ENCODE measurements at places on chromosomes 16 and 17. TPM values are rescaled to one million over a fixed set of nuclear protein-coding genes. Genes with fewer than 3 reads are reported as not detected.

GAST gene
- not detected for total RNA-seq

PGAP6 gene
- 55.4 TPM for total RNA-seq

BCKDK gene
- total RNA-seq: 58.5 TPM

OR3A3 gene
- total RNA-seq: not detected

ARL4D gene
- 21.0 TPM for total RNA-seq

DNA sequence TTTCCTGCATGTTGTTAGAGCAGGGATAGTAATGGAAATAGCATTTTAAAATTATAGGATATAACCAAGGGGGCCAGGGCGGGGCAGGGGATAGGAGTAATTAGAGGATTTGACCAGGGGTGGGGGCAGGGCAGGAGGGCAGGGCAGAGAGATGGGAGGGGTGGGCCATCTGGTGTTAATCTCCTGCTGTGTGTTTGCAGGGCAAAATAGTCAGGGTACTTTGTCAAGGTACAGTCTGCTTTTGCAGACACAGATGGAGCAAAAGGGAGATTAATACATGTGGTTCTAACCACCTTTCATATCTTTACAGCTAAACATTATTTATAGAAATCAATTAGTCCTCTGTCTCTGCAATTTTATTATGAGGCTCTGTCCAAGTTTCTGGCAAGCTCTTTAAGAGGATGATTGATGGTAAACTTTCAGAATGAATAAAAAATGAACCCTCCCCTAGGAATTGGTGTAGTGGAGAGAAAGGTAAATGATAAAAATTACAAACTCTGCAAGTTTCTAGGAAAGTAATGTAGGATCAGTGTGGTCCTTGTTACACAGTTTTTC is 6.6 kb downstream of the ANKFN1 start:
- DNase-seq: no peak
- no peak overlapping the region for H3K27ac ChIP-seq

GRCh38 chr16:12059216-12059769 is 82.8 kb downstream of the SNX29 start:
- H3K36me3 ChIP-seq: no peaks in the 10 kb centered on the region
- peak overlapping the region; percentile 27 for H3K27ac ChIP-seq
- DNase-seq: no peak
- no peaks in the 10 kb centered on the region for H3K27me3 ChIP-seq

- no peaks in the 10 kb centered on the region for H3K27me3 ChIP-seq
- peak overlapping the region; percentile 94 for H3K4me3 ChIP-seq
- peaks cover 12% of the 10 kb centered on the region for H3K4me1 ChIP-seq
- no peak for DNase-seq
- no peak overlapping the region for H3K27ac ChIP-seq
These were observed 743 bp upstream of the ARMC7 start for GRCh38 chr17:75109046-75109406.

DNA sequence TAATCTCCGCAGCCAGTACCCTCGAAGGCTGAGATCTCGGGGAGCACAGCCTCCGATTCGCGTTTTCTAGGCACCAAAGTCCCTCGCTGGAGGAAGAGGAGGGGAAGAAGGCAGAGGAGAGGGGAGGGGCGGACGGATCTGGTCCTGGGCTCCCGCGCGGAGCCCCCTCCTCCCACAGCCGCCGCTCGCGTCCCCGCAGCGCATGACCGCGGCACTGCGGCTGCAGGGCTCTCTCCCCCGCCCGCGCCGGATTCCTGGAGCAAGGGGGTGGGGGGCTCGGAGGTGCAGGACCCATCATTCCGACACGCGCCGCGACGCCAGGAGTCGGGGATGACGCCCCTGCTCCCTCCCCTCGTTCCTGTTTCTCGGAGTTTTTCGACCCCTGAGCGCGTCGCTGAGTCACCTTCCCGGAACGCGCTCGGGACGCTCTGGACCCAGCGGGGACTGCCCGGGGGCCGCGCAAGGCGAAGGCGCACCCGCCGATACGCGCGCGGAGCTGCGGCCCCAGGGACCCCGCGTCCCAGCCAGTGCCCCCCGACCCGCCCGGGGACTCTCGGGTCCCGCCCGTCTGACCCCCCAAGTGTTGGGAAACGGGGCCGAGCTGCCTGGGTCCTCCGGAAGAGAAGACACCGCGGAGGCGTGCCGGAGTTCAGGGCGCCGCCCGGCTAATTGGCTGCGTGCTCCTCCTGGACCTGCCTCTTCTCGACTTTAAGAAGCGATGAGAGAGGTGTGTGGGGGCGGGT is 1.4 kb upstream of the SPHK1 start:
- peak overlapping the region; percentile 80 for H3K4me3 ChIP-seq
- no peaks in the 10 kb centered on the region for H3K36me3 ChIP-seq
- H3K27me3 ChIP-seq: no peaks in the 10 kb centered on the region
- H3K4me1 ChIP-seq: peaks cover 13% of the 10 kb centered on the region
- DNase-seq: no peak

DNA sequence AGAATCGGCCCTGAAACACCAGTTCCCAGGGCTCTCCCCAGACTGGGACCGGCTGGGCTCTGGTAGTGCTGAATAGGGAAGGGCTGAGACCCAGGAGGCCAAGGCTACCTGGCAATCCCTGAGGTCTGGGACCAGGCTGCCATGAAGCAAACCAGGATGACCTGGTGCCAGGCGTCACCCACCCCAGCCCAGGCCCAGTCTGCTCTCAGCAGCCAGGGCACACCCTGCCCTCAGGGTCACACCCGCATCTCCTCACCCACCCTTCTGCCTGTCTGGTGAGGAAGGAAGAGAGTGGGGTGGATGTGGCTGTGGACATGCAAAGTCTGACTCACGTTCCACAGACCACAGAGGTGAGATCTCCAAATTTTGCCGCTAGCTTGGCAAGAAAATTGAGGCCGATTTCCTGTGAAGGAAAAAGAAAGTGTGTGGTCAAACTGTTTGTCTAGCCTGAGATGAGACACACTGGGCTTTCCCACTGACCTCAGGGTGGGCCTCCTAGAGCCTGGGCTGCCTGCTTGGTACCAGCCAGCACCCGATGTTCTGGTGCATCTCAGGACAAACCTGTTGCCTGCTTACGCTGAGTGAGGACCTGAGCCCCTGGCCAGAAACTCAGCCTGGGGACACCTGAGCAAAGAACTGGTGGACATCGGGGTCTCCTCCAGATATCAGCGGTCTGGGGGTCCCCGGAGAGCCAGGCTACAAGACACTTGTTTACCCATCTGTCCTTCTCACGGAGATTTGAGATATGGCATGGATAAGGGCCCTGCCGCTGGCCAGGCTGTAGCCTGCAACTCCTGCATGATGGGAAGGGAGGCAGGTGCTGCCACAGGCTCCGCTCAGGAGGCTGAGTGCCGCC is 6.3 kb upstream of the RAB37 start:
- no peak for DNase-seq
- H3K27ac ChIP-seq: no peak overlapping the region
- no peaks in the 10 kb centered on the region for H3K36me3 ChIP-seq
- no peaks in the 10 kb centered on the region for H3K4me1 ChIP-seq

DNA sequence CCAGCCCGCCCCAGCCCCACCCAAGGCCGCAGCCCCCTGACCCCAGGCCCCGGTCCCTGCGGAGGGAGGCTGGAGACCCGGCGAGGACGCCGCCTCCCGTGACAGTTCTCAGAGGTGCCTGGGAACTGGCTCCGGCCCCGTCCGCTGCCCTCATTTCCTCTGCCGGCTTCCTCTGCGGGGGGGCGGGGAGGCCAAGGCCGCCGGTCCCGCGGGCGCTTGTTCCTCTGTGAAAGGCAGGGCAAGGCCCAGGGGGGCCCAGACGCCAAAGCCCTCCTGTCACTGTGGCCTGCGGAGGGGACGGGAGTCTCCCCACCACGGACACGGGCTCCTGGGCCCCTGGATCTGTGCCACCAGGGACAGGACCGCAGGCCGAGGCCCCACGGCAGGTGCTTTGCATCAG is 5.0 kb upstream of the PVALEF start:
- no peak for DNase-seq
- peaks cover 6% of the 10 kb centered on the region for H3K4me1 ChIP-seq
- H3K27ac ChIP-seq: no peak overlapping the region
- H3K36me3 ChIP-seq: no peaks in the 10 kb centered on the region
- no peaks in the 10 kb centered on the region for H3K27me3 ChIP-seq
- peak overlapping the region; percentile 44 for H3K4me3 ChIP-seq

- peaks cover 9% of the 10 kb centered on the region for H3K4me1 ChIP-seq
- no peak for DNase-seq
- no peak overlapping the region for H3K4me3 ChIP-seq
These were observed 21.5 kb downstream of the LPCAT2 start for GRCh38 chr16:55530316-55530856.

Data from thoracic aorta (tissue), 2 donors.